ENCODE measurements at places on chromosomes 1 and 21.

- peak; percentile 55 for DNase-seq
These were observed 12.2 kb downstream of the PLEKHO1 start for GRCh38 chr1:150161747-150162581.

- DNase-seq, result peak; percentile 14
These were observed 455 bp downstream of the BSDC1 start for GRCh38 chr1:32393832-32394140.

GRCh38 chr1:41362749-41363590, 1.7 kb downstream of the FOXO6 start:
- DNase-seq, result no peak

GRCh38 chr21:14630556-14631069, 84.5 kb upstream of the SAMSN1 start:
- no peak for DNase-seq

DNA sequence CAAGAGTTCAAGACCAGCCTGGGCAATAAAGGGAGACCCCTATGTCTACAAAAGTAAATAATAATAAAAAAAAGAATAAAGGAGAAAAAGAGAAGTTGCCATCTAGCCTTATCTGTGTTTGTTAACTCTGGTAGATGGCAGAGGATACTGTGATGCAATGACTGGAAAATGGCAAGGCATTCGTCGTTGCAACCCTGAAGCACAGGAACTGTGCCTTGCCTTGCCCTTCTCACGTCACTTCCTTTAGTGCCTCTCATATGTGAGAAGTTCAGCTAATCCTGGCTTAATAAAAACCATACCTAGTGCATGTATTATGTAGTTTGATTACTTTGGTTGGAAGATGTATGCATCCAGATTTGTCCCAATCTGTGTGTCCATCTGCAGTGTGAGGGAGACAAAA, 25.8 kb upstream of the PIGC start:
- DNase-seq, result no peak

DNA sequence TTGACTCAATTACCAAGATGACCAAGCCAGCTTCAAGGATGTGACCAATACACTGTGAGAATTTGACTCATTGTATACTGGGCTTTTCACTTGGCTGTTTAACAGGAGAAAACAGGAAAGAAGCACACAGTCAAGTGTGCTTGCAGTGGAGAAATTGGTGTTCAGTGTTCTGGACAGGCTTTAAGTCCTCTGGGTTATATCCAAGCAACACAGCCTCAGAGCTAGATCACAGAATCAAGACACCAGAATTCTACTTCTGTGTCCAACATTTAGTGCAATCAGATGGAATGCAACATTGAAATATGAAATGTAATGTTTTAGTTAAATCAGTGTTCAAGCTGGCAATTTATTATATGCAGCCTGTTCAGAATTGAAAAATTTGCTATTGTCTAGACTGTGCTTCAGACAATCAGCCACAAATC, 694.4 kb downstream of the LTN1 start:
- DNase-seq, result no peak

DNA sequence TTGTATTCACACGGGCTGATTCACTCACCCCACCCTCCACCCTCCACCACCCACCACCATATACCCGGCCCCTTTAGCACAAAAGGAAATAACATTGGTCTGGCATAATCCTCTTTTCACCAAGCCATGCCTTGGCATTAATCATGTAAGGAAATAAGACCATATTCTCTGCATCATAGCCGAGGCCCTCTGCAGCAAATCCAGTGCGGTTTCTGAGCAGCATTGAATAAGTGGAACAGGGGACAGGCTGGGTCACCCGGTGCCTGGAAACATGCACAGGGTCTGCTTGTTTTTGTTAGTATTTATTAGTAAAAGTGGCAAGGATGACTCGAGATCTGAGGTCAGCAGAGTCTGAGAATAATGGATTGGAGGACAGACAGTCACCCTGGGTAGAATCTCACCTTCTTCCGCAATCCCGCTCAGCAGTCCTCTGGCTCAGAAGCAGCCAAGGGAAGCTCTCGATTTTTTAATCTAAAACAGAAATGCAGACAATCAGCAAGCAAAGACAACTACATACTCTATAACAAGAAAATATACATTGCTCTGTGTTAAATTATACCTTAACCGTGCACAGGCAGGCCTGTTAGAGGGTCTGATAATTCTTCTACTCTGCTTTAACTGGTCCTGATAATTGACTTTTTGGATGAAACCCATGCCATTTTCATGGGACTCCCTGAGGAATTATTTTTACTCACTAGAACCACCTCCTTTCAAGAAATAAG, 52.4 kb upstream of the CDC42BPA start:
- no peak for DNase-seq

- DNase-seq, result no peak
These were observed 59.1 kb downstream of the PLXNA2 start for GRCh38 chr1:208184966-208185654.

Measured in DMS79 treated with DMSO at 0.1 percent for 48 hours (cell line).